ENCODE measurements at places on chromosomes 11 and 22. TPM values are rescaled to one million over a fixed set of nuclear protein-coding genes. Genes with fewer than 3 reads are reported as not detected.

GRCh38 chr11:66882561-66883015 is 25.7 kb downstream of the LRFN4 start:
- DNase-seq: no peak

The ROBO4 gene
- 70.9 TPM for total RNA-seq

The DCHS1 gene
- 23.0 TPM for total RNA-seq

DNA sequence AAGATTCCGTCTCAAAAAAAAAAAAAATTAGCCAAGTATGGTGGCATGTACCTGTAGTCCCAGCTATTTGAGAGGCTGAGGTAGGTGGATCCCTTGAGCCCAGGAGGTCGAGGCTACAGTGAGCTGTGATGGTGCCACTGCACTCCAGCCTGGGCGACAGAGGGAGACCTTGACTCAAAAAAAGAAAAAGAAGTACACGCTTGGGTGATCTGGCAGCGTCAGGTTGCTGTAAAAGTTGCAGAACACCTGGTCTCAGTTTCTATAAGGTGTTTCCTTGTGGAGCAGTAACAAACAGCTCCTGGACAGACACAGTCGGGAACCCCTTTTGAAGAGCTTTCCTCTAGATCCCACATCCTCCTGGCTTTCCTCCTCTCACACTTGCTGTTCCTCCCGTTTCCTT is 45.8 kb downstream of the SCGB1A1 start:
- no peak for DNase-seq

GRCh38 chr11:11451501-11452005 is 98.5 kb upstream of the CSNK2A3 start:
- DNase-seq: no peak

The CCDC116 gene
- 0.39 TPM for total RNA-seq
